ENCODE measurements at places on chromosomes 11 and 22. TPM values are rescaled to one million over a fixed set of nuclear protein-coding genes. Genes with fewer than 3 reads are reported as not detected.
A peak's percentile ranks its signal among the peaks of the same experiment; 100 is the strongest.

Gene MDK
- 3.4 TPM for total RNA-seq

- DNase-seq, result no peak
- H3K27me3 ChIP-seq, result peaks cover 14% of the 10 kb centered on the region
- H3K4me1 ChIP-seq, result no peaks in the 10 kb centered on the region
- no peak overlapping the region for H3K27ac ChIP-seq
Measured at GRCh38 chr11:115396533-115396932, 107.7 kb downstream of the CADM1 start.

Gene ANKK1
- 0.23 TPM for total RNA-seq

- peaks cover 61% of the 10 kb centered on the region for H3K27me3 ChIP-seq
- DNase-seq, result no peak
- no peak overlapping the region for H3K4me3 ChIP-seq
- no peaks in the 10 kb centered on the region for H3K36me3 ChIP-seq
Measured at GRCh38 chr11:117794772-117795629, 2.0 kb downstream of the DSCAML1 start.

GRCh38 chr11:8234425-8234821 lies 29.3 kb downstream of the LMO1 start:
- H3K27ac ChIP-seq, result no peak overlapping the region
- H3K27me3 ChIP-seq, result no peaks in the 10 kb centered on the region
- no peak overlapping the region for H3K4me3 ChIP-seq
- H3K4me1 ChIP-seq, result peaks cover 13% of the 10 kb centered on the region

Gene MYOD1
- not detected for total RNA-seq

- H3K27ac ChIP-seq, result no peak overlapping the region
- H3K36me3 ChIP-seq, result no peaks in the 10 kb centered on the region
- no peaks in the 10 kb centered on the region for H3K4me1 ChIP-seq
- H3K4me3 ChIP-seq, result no peak overlapping the region
- no peak for DNase-seq
Measured at GRCh38 chr11:7449211-7449840, 36.0 kb upstream of the OLFML1 start.

- no peak for DNase-seq
- H3K4me1 ChIP-seq, result no peaks in the 10 kb centered on the region
- no peak overlapping the region for H3K4me3 ChIP-seq
- H3K27me3 ChIP-seq, result no peaks in the 10 kb centered on the region
- no peak overlapping the region for H3K27ac ChIP-seq
Measured at GRCh38 chr11:99098258-99098657, 77.5 kb downstream of the CNTN5 start.

DNA sequence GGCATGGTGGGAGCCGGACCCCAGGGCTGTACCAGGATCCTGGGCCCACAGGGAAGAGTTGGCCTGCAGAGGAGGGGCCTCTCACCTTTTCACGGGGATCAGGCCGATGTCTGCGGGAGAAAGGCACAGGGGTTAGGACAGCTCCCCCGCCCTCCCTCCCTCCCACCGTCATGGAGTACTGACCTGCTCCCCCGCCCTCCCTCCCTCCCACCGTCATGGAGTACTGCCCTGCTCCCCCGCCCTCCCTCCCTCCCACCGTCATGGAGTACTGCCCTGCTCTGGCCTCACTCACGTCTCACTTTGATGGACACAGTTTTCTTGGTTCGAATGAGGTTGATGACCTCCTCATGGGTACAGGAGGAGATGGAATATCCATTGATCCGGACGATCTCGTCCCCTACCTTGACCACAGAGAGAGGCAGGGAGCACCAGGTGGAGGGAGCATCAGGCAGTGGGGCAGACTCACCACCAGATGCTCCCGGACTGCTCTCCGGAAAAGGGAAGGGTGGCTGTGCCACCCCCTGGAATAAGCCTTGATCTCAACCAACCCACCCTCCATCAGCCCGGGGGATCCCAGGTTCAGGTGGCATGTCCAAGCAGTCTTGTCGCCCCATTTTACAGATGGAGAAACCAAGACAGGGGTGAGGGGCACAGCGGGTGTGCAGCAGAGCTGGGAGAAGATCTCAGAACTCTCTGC lies 17.1 kb downstream of the USH1C start:
- H3K27ac ChIP-seq, result no peak overlapping the region
- no peak for DNase-seq
- H3K36me3 ChIP-seq, result no peaks in the 10 kb centered on the region

- H3K4me3 ChIP-seq, result no peak overlapping the region
- H3K4me1 ChIP-seq, result no peaks in the 10 kb centered on the region
- H3K27ac ChIP-seq, result no peak overlapping the region
- peaks cover 14% of the 10 kb centered on the region for H3K27me3 ChIP-seq
- no peaks in the 10 kb centered on the region for H3K36me3 ChIP-seq
Measured at GRCh38 chr11:30635401-30635989, 49.3 kb upstream of the MPPED2 start.

- no peaks in the 10 kb centered on the region for H3K27me3 ChIP-seq
- no peak overlapping the region for H3K27ac ChIP-seq
- no peak overlapping the region for H3K4me3 ChIP-seq
- no peak for DNase-seq
- H3K4me1 ChIP-seq, result peaks cover 7% of the 10 kb centered on the region
Measured at GRCh38 chr22:44202261-44202789, 21.6 kb downstream of the PARVG start.

GRCh38 chr22:45852826-45853225 lies 124.1 kb downstream of the WNT7B start:
- no peaks in the 10 kb centered on the region for H3K27me3 ChIP-seq
- no peak for DNase-seq
- no peaks in the 10 kb centered on the region for H3K4me1 ChIP-seq
- no peak overlapping the region for H3K4me3 ChIP-seq
- H3K27ac ChIP-seq, result no peak overlapping the region

Gene SIRT3
- 20.5 TPM for total RNA-seq

DNA sequence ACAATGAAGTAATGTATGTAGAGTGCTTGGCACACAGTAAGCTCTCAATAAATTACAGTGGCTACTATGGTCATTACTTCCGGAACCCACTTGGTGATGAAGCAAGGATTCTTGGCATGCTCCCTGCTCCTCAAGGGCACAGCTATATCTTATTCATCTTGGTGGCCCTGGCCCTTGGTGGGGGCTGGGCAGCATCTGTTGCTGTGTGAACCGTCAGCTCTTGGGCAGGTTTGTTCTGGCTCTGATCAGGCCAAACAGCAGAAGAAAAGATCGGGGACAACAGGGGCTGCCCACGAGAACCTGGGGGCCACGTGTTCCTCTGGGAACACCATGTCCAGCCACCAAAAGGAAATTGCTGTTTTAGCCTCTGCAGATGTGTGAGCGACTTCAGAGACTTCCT lies 136.9 kb upstream of the SYT13 start:
- DNase-seq, result no peak
- no peak overlapping the region for H3K4me3 ChIP-seq
- no peak overlapping the region for H3K27ac ChIP-seq

DNA sequence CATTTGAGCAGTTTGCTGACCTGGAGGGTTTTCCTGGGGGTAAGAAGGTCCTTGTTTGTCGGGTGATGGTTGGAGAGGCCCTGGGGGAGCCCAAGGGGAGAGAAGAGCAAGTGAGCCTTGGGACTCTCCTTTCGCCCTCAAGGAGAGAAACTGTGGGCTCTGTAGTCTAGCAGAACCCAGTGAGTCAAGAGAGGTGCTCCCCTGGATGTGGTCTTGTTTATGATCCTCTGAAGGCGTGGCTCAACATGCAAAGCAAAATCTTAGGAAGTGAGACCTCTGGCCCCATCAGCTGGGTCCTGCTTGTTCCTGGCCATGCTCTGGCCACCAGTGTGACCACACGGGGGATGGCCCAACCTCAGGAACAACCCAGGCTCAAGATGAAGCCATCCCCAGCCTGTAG lies 66.5 kb upstream of the ALX4 start:
- H3K4me1 ChIP-seq, result no peaks in the 10 kb centered on the region
- no peak overlapping the region for H3K4me3 ChIP-seq
- peaks cover 10% of the 10 kb centered on the region for H3K27me3 ChIP-seq

Gene TMEM121B
- 0.36 TPM for total RNA-seq

GRCh38 chr22:43376765-43377547 lies 33.8 kb upstream of the SCUBE1 start:
- peaks cover 22% of the 10 kb centered on the region for H3K4me1 ChIP-seq
- peaks cover 2% of the 10 kb centered on the region for H3K36me3 ChIP-seq
- peak; percentile 42 for DNase-seq
- no peak overlapping the region for H3K27ac ChIP-seq
- no peak overlapping the region for H3K4me3 ChIP-seq

Gene ANO1
- not detected for total RNA-seq

Data from activated naive CD8-positive, alpha-beta T cell treated with anti-CD3 and anti-CD28 coated beads for 36 hours (primary cell).